ENCODE measurements at places on chromosomes 7 and 10. TPM values are rescaled to one million over a fixed set of nuclear protein-coding genes. Genes with fewer than 3 reads are reported as not detected.
A peak's percentile ranks its signal among the peaks of the same experiment; 100 is the strongest.

DNA sequence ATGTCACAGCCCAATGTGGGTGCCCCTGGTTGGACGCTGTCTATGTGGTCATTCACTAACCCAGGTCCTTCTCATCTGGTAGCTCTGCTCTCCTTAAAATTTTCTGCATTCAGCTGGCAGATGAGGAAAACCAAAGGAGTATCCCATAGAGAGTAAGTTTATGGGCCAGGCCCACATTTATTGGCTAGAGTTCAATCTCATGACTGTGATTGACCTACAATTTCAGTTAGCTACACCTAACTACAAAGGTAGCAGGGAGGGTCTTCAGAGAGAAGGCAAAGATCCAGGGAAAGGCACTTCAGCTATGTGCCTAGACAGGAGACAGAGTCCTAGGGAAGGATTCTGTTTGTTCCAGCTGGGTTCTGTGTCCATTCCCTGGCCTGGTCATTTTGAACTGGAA lies 23.7 kb upstream of the PPIF start:
- no peak for DNase-seq

GRCh38 chr7:149147752-149148653 lies 750 bp downstream of the ZNF398 start:
- DNase-seq = peak; percentile 80

DNA sequence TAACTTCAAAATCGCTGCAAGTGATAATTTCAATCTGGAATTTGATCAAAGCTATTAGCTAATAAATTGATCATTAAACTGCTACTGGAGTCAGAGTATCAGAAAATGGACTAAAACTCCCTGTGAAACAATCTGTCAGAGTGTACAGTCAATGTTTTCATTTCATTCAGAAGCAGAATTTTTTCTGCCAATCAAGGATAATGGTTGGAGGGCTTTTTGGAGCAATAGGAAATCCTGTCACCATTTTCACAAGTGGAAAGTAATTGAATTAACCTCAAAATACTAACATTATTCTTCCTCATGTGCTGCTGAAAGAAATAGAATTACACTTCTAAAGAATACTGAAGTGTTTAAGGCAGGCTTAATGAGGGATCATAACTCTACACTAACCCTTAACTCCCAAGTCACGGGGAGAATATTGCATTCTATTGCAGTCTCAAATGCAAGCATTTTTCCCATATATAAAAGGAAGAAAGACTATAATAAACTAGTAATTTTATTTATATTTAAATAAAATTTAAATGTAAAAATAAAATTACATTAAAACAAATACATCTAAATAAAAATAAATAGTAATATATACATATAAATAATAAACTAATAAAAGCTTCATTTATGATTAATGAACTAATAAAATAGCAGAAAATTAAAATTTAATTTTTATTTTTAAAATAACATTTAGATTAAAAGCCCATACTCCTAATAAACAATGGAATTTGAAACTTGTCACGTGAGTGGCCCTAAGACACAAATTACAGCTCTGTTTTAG lies 67.1 kb downstream of the SEMA3E start:
- no peak for DNase-seq

GRCh38 chr10:130046591-130046990 lies 64.0 kb downstream of the C10orf143 start:
- DNase-seq = no peak

DNA sequence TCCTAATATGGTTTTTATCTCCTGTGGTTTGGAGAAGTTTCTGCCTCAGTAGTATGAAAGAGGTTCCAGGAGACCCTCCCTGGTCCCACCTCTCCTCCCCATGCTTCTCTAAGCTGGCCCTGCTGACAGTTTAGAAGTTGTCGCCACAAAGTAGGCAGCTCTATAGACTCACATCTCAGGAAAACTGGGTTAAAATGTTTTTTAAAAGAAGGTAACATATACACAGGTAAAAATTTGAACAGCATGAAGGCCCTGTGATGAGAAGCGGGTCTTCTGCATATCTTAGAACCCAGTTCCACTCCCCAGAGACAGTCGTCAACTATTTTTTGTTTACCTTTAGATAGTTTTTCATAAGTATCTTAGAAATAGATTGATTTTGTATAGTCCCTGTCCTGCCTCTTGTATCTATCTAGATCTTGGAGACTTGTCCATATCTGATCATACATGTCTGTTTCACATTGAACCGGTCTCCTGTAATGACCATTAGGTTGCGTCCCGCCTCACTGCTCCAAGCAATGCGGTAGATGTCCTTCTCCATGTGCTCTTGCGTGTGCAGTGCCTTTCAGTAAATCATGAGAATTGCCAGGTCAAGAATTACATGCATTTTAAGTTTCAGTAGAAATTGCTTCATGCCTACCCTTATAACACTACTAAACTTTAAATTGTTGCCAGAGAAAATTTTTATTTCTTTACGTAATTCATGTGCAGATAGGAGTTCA lies 2.2 kb downstream of the DUSP5 start:
- DNase-seq = no peak

GRCh38 chr10:97889461-97890265 lies 40.0 kb downstream of the GOLGA7B start:
- DNase-seq = no peak

DNA sequence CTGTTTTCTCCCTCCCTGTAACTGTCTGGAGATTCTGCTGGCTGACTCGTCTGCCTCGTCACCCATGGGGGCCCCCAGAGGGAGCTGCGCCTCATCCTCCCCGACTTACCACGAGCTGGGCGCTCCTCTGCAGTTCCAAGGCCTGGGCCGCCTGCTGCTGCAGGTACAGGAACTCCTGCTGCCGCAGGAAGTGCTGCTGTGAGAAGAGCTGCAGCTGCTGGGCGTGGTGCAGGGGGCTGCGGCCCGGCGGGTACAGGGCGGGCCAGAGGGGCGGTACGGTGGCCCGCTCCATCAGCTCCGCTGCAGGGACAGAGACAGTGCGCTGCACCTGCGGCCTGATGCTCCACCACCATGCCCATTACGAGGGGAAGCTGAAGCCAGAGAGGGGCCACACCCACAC lies 47.7 kb downstream of the TNRC18 start:
- no peak for DNase-seq

DNA sequence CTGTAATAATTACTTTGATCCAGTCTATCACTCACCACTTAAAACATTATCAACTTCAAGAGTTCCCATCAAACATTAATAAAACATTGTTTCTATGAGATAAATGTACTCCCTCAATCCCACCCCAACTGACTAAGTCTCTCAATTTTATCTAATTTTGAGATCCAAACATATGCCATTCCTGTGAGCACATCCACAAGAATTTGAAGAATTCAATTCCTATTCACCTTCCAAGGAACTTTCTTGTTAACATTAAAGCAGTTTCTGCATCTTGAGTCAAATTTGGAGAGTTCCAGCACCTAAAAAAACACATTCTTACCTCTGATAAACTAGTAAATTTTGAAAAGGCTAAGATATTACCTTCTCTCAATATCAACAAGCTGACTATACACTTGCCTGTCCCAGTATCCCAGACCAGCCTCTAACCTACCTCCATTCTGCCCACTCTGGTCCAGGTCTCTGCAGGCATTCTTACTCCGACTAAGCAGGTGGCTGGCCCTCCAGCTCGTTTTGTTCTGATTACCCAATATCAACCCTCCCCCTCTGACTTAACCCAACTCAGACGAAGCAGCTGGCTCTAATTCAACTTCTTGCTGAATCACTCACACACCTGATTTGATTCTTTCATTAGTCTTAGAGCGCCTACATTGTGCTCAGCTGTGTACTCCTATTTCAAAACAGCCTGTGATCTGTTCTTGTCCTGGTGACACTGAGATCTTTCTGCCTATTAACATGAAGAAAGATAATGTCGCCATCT lies 275.2 kb downstream of the IPMK start:
- DNase-seq = no peak

DNA sequence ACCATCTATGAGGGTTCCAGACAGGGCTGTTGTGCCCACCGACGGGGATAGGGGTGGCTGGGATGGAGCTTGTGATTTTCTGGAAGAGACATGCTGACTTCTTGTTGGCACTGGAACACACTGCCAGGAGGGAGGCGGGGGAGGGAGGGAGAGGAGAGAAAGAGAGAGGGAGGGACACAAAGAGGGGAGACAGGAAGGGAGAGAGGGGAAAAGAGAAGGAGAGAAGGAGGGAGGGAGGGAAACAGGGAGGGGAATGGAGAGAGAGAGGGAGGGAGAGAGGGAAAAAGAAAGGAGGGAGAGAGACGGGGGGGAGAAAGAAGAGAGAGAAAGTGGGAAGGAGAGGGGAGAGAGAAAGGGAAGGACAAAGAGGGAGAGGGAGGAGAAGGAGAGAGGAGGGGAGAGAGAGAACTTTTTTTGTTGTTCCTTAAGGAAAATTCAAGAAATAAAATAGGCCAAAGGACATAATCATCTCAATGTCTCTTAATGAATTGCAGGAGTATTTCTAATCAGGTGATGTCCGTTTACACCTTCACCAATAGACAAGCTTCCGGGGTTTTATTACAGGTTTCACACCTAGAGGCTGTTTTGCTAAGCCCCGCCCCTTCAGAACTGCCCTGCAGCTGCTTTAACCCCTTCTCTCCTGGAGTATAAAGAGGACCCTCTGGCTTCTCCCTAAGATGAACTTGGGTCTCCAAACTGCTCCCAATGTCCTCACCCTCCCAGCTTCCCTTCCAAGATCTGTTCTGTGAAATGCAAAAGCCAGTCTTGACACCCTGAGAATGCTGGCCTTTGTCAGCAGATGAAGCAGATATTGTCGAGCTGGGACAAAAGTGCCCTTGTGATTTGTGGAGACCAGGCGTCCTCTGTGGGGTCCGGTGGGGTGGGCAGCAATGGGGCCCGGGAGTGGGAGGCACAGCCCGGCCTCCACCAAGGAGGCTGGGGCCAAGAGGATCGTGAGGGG lies 82.0 kb upstream of the GTF2IRD1 start:
- no peak for DNase-seq

GRCh38 chr10:119422682-119423509 lies 119.6 kb downstream of the RGS10 start:
- no peak for DNase-seq

DNA sequence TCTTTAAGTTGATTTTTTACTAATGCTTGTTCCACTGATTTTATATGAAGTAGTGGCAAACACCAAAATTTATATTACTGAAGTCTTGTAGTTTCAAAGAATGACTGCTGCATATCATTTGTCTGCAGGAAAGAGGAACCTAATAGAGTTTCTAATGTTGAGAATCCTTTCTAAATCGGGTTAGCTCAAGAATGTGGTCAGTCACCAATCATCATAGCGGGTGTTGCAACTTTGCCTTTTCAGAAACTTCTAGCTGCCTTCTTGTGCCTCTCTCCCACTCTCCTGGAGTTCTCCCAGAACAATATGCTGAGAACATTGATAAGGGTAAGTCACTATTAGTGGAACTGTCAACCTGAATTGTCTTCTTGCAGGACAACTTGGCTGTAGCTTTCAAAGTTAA lies 524.8 kb upstream of the SORCS1 start:
- no peak for DNase-seq

DNA sequence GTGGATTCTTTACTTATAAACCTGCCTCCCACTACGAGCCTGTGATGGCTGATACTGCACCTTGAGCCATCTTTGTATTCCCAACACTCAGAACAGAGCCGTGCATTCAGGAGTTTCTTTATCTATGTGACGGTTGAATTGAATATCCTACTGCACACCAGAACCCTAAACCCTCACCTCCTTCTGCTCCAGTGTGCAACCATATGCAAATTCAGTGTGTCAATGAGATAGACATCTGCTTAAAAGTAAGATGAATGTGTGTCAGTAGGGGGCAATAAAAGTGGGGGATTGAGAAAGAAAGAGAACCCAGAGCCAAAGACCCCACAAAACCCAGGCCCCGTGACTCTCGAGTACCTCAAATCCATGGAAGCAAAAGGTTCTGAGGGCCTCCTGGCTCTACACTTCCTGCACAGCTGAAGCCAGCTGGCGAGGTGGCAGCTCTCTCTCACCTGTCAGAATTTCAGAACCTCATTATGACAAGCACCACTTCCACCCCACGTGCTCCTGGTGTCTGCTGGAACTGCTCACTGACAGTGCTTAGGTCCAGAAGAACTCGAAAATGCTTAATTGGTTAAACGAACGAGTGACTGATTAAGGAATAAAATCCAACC lies 143.3 kb upstream of the GPR26 start:
- no peak for DNase-seq

- DNase-seq = no peak
Measured at GRCh38 chr10:63977329-63977923, 456.2 kb downstream of the REEP3 start.

GRCh38 chr7:13181216-13181615 lies 493.8 kb downstream of the ARL4A start:
- DNase-seq = no peak

- DNase-seq = no peak
Measured at GRCh38 chr10:125700355-125700911, 17.5 kb upstream of the TEX36 start.

DNA sequence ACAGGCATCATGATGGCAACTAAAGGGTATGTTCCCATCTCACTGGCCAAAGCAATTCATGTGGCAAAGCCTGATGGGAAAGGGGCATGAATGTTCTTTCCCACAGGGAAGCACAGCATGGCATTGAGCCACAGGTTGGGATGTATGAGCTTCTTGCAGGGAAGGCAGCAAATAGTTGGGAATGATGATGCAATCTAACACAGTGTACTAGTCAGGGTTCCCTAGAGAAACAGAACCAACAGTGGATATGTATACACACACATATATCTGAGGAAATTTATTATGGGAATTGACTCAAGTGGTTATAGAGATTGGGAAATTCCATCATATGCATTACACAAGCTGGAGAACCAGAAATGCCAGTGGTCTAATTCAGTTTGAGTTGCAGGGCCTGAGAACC lies 253.6 kb upstream of the NPVF start:
- DNase-seq = no peak

DNA sequence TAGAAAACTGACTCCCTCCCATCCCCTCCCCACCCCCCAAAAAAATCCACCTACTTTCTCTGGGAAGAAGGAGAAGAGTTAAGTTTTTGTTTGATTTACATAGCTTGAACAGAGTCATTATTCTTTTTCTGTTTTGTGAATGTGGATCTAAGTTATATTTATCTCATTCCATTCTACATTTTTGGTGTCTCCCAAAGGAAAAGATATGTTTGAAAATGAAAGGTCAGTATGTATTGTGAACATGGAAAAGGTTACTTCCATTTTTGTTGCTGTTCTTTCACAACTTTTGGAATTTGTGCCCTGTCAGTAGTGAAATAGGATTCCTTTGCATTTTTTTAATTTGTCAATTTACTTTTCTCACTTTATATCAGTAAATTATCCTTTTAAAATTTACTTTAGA lies 547.9 kb downstream of the SUGCT start:
- no peak for DNase-seq

The ZNF789 gene
- total RNA-seq = 3.8 TPM

The ZNF425 gene
- 0.78 TPM for total RNA-seq

The TECPR1 gene
- total RNA-seq = 16.6 TPM

The RBP4 gene
- 2.1 TPM for total RNA-seq

All from cardiac septum (tissue), 1 donor.